DMS153 (cell line): ENCODE measurements at places on chromosomes 1 and 21.

DNA sequence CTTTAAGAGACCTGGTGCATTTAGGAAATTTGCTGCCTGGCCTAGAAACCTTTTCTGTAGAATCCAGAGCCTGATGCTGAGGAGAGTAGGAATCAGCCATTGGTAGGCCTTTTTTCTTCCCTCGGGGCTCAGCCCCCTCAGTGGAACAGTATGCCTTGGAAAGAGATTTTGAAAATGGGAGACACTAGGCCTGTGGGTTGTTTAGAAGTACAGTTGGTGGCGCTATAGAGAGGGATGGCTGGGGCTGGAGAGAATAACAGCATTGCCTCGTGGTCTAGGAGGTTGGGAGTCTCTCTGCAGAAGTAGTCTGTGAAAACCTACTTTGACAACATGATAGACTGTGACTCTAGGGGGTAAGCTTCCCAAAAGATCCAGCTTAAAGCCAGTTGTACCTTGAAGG is 8.2 kb downstream of the KIF2C start:
- no peak for DNase-seq

DNA sequence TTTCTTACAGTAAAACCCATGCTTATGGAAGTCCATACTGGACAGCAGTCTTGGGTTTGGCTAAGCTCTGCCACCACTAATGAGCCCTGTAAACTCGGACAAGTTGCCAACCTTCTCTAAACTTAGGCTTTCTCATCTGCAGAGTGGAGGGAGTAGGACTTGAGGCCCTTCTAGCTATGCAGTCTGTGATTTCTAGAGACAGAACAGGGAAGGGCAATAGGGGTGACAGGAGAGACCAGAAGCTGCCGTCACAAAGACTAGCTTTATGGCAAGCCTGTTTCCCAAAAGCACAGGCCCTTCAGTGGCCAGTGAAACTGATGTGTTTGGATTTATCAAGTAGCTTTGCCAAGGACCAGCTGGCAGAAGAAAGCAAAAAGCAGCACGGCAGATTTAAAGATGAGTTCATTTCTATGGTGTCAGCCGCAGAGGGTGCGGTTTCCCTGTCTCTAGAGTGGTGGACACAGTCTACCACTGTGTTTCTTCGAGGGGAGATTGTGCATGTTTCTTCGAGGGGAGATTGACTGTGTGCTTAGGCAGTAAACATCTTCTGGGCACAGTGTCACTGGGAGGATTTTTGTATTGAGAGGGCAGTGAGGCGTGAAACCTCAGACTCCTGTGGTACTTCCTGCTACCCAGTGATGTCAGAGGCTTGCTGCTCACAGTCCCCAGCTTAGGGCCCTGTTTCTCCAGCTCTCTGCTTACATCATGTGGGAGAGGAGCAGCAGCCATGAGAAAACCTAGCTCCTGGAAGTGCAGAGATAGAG is 119.0 kb downstream of the ROR1 start:
- peak; percentile 86 for DNase-seq

DNA sequence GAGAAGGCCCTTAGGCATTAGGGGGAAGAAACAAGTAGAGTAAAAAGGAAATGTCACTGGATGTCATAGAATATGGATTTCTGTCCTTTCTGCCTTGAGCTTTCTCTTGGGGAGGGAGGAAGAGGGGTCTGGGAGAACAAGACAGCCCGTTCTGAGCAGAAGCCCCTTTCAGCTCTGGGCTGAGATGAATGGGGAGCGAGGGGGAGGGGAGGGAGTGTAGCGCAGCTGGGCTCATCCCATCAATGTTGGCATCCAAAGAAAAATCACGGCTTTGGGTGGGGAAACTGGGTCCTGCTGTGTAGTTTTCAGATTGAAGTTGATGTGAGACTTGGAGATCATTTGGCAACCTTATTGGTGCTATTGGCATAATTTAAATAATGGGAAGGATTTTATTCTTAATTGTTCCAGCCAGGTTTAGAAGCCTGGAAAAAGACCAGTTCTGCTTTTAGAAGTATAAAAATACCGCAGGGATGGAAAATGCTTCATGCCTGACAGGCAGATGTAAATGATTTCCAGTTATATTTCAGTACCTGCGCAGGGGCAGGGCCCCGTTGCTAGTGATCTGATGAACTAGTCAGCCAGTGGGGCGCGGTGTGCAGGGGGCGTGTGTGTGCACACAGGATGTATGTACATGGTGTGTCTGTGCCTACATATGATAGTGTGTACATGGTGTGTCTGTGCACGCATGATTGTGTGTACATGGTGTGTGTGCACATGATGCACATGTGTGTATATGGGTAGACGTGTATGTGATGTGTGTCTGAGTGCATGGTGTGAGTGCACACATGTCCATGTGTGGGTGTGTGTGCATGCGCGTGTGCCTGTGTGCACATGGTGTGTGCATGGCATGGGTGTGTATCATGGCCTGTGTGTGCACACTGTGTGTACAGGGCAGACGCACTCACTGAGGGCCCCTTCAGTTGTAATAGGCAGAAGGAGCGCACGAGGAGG is 36.0 kb downstream of the ABCG1 start:
- DNase-seq: no peak

DNA sequence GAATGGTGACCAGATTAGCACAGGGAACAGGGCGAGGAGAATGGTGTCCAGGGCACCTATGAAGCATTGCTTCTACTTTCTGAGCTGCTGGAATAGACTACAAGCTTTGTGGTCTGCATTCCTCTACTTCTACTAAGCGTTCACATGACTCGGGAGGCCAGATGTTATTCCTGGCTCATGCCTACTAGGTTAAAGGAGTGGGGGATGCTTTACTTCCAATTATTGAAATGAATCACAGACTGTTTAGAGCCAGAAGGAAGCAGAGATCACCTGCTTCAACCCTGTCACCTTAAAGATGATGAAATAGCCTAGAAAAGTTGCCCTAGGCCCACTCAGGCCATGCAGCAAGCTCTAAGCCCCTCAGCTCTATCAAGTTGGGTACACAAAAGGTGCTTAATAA is 633.5 kb downstream of the KIF26B start:
- DNase-seq: no peak

GRCh38 chr1:151942882-151943281 is 33.6 kb upstream of the THEM4 start:
- DNase-seq: no peak

DNA sequence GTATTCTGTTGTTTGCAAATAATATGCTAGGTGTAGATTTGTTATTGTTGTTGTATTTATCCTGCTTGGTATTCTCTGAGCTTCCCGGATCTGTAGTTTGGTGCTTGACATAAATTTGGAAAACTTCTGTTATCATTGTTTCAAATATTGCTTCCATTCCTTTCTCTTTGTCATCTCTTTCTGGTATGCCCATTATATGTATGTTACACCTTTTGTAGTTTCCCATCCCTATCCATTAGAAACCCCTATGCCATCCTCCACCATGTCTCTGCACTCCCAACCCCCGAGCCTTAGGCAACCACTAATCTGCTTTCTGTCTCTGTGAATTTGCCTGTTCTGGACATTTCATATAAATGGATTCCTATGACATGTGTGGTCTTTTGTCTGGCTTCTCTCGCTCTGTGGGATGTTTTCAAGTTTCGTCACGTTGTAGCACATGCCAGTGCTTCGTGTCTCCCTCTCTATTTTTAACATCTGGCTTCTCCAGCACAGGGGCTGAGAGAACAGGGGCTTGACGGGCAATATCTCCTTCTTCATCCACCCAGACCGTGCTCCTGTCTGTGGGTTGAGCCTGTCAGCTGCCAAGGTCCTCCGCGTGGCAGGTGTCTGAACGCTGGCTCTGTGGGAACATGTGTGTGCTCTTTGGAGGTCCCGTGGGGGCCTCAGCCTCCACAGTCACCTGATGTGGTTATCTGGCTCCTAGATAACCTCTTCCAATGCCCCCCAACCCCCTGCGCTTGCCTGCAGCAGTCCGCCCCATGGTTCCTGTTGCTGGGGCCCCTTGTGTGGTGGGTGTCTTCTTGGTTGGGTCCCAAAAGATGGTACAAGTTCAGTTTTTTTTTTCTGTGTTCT is 32.8 kb upstream of the MAN1C1 start:
- DNase-seq: no peak
